Breast epithelium (tissue), 4 donors: ENCODE measurements at places on chromosomes 7 and 10. TPM values are rescaled to one million over a fixed set of nuclear protein-coding genes. Genes with fewer than 3 reads are reported as not detected.

Gene ALDH18A1
- 47.2 TPM for total RNA-seq

Gene GPR15LG
- not detected for total RNA-seq

GRCh38 chr7:12861070-12861469 lies 173.6 kb downstream of the ARL4A start:
- DNase-seq, result no peak

- DNase-seq, result no peak
These were observed 13.5 kb upstream of the IL6 start for GRCh38 chr7:22713463-22713862.

- no peak for DNase-seq
These were observed 88.3 kb downstream of the FAM107B start for GRCh38 chr10:14686356-14686755.

- DNase-seq, result no peak
These were observed 4.1 kb upstream of the TAS2R5 start for GRCh38 chr7:141785706-141786552.

- no peak for DNase-seq
These were observed 140.7 kb downstream of the SLC25A13 start for GRCh38 chr7:96181174-96181573.

GRCh38 chr10:102395400-102396316 lies at the start of gene NFKB2:
NFKB2 (plus strand) TSS chr10:102395705; CDS start chr10:102395960, 255 bp downstream.
- DNase-seq, result peak; percentile 86

DNA sequence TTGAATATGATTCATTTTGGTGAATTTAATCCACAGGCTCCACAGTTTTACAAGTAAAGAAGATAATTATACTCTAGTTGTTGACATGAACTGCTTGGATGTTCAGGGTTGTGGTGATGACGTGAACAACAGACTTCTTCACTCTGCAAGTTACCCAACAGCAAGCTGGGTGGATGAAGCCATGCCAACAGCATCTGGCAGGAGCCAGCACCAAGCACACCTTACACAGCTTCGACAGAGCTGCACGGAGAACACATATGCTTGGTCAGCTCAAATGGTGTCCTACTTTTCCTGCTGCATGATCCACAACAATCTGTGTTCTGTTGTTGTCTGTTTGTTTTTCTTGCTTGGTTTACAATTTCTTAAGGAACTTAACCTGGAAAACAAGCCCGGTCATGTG lies 9.8 kb downstream of the NOD1 start:
- DNase-seq, result peak; percentile 72

GRCh38 chr10:77072836-77073662 lies 564.6 kb downstream of the KCNMA1 start:
- DNase-seq, result no peak

GRCh38 chr7:76377186-76377918 lies 18.6 kb upstream of the YWHAG start:
- no peak for DNase-seq

- DNase-seq, result no peak
These were observed 26.5 kb downstream of the LMTK2 start for GRCh38 chr7:98133181-98133580.
